ENCODE measurements at places on chromosomes 11 and 22.

GRCh38 chr11:579830-580601 lies 3.7 kb downstream of the PHRF1 start:
- no peak for DNase-seq

DNA sequence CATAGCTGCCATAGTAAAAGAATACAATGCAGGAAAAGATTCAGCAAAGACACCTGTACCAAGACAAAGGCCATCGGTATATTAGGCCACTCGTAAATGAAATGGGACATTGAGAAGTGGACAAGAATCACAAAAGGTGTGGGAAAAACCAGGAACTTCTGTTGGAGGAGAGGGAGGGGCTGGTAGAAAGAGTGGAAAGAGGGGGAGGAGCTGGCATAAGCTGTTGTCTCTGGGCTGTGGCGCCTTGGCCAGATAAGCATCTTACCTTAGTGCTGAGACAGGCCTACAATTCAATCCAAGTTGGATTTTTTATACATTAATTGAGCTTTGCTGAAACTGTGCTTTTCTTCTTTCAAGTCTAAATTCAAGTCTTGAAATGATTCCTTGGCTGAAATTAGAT lies 37.1 kb downstream of the ZNF202 start:
- DNase-seq: no peak

DNA sequence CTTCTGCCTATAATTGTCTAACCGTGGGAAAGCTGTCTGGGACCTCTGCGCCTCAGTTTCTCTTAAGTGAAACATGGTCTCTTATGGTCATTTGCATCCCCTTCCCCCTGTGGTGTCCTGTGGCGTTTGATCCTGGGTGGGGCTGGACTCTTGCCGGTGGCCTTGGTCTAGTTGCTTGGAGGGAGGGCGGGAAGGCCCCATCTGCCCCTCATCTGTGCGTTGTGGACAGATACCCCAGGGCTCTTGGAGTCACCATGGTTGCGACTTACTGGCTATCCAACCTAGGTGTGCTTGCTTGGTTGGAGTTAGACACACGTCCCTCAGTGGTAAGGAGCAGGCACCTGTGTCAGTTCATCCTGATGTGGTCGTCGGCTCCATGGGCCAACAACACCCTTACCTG lies 15.2 kb downstream of the SHANK3 start:
- no peak for DNase-seq

DNA sequence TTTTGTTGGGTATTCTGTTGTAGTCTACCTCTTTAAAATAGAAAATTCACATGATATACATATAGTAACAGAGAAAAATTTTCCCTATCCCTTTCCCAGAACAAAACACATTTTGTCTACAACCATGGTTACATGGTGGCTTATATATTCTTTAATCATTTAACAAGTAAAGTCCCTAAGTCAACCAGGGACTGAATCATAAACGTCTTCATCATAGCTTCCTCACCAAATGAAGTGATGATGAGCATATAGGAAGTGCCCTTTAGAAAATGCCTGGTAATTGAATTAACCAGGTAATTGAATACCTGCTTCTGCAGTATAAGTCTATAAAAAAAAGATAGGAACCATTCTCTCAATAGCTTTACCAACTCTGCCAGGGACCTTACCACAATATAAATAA lies 101.2 kb downstream of the APOL5 start:
- DNase-seq: no peak

DNA sequence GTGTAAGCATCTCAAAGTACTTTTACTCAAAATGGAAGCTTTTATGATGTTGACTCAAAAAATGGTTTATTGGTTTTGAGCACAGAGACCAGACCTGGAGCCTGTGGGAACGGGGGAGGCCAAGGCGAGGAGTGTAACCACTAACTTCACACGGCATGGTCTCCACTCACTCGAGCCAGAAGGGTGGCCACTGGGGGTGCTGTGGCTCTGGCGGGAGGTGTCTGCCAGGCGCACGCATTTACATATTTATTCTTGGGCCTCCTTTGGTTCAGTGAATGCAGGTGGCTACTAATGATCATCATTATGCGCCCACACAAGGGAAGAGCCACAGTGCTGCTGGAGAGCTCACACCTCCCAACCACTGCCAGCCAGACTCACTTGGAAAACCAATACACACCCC lies 64.6 kb downstream of the FLRT1 start:
- no peak for DNase-seq

GRCh38 chr22:35561796-35562526 lies 21.3 kb downstream of the RASD2 start:
- no peak for DNase-seq

DNA sequence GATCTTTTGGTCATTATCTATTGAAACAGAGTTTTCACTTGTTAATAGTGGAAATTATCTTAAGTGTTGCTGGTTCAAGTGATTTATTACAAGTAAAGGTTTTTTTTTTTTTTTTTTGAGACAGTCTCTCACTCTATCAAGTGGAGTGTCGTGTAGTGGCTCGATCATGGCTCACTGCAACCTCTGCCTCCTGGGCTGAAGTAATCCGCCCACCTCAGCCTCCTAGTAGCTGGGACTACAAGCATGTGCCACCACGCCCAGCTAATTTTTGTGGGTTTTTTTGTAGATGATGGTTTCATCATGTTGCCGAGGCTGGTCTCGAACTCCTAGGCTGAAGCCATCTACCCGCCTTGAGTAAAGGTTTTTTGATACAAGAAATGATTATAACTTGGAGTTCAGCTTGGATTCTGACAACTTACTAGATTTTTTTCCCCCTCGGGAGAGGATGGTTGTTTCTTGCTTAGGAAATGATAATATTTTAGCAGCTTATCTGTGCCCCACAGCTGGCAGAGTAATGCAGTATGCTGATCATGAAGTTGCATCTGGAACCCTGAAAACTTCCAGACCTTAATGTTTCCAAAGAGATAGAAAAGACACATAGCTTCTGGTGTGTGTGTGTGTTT lies 68.9 kb downstream of the MTMR3 start:
- DNase-seq: peak; percentile 61

GRCh38 chr11:14529951-14530350 lies 9.8 kb upstream of the PSMA1 start:
- no peak for DNase-seq

DNA sequence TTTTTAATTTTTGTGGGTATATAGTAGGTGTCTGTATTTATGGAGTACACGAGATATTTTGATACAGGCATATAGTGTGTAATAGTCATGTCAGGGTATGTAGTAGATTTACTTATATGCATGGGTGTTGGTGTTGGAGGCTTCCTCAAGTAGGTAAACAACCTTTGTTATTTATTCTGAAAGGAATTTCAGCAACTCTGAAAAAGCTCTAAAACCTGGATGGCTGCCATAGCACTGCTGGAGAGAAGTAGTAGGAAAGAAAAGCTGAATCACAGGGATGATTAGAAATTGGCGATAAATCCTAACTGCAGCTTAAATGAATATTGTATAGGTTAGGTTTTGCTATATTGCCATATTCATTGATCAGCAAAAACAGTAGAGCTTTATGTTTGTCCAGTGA lies 44.4 kb upstream of the ST14 start:
- no peak for DNase-seq

DNA sequence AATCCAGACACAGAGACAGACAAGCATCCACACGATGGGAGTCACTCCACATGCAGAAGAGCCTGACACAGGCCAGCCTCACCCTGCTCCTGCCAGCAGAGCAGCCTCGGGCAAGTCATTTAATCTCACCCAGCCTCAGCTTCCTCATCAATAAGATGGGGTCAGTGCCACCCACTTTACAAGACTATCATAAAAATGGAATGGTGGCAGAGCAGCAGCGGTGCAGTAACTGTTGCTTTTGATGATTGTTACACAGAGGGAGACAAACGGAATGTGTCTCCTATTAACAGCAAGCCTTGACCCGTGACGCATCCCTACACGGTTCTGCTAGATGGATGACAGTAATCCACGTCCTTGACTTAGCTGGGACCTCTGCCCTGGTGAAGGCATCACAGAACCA lies 26.0 kb upstream of the ARFGAP3 start:
- no peak for DNase-seq

DNA sequence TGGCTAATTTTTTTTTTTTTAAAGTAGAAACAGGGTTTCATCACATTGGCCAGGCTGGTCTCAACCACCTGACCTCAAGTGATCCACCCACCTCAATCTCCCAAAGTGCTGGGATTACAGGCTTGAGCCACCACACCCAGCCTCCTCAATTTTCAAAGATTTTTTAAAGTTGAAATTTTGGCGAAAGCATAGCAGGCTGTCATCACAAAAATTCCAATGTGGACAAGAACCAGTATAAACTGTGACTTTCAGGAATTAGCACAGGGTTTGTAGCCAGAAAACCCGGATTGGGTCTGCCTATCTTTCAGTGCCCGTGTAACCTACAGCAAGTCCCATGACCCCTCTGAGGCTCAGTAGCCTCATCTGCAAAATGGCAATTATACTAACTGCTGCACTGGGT lies 80.2 kb downstream of the SGSM3 start:
- DNase-seq: no peak

DNA sequence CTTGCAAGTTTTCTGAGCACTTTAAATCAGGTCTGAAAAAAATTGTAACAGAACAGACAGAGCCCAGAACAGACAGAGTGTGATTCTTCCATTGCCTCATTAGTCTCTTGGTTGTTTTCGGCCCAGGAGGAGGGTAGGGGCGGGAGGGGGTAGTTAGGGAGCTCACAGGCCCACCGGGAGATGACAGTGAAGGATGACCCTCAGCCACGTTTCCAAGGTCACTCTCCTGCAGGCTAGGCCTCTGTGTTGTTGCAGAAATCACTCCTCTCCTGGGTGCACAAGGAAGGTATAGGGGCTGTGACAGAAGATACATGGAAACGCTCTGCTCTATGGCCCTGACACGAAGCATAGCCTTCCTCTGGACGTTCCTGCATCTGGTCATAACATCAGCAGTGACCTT lies 69.3 kb downstream of the ABTB2 start:
- no peak for DNase-seq

- DNase-seq: no peak
These were observed 3.2 kb downstream of the P2RY6 start for GRCh38 chr11:73275381-73275750.

GRCh38 chr11:64913171-64913727 lies 3.8 kb downstream of the ATG2A start:
- no peak for DNase-seq
